ENCODE measurements at places on chromosomes 5 and 9. TPM values are rescaled to one million over a fixed set of nuclear protein-coding genes. Genes with fewer than 3 reads are reported as not detected.

FGF10 gene
- 2.3 TPM for polyA plus RNA-seq

DNA sequence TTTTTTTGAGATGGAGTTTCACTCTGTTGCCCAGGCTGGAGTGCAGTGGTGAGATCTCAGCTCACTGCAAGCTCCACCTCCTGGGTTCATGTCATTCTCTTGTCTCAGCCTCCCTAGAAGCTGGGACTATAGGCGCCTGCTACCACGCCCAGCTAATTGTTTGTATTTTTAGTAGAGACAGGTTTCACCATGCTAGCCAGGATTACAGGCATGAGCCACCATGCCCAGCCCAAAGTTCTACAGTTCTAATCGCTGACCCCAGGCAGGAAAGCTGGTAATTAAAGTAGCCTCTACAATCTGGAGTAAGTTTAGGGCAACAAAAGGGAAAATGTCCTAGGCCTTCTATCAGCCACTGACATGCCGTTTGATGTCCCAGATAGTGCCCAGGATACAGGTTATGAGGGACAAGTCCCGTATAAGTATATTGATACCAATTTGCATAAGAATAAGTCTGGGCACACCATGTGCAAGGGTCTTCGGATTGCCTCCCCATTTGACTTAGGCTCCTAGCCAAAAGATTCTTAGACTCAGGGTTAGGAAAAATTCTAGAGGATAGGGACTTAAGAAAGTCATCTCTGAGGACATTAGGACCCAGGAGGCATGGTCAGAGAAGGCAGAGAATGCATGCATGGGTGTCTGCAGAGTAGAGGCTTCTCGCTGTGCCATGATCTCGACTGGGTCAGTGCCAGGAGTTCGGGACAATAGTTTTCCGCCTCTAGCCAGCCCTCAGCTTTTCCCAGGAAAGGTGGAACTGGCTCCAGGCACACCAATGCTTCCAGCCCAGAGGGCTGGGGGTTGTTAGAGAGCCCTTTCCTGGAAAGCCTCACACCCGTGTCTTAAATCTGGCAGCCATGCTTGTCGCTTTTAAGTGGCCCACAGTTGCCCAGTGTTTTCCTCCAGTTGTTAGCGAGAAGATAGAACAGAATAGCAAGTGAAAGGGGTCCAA lies 1111.1 kb downstream of the TAF11L14 start:
- H3K4me1 ChIP-seq = no peaks in the 10 kb centered on the region
- H3K4me3 ChIP-seq = peak overlapping the region; percentile 43
- no peaks in the 10 kb centered on the region for H3K27me3 ChIP-seq
- DNase-seq = no peak

DNA sequence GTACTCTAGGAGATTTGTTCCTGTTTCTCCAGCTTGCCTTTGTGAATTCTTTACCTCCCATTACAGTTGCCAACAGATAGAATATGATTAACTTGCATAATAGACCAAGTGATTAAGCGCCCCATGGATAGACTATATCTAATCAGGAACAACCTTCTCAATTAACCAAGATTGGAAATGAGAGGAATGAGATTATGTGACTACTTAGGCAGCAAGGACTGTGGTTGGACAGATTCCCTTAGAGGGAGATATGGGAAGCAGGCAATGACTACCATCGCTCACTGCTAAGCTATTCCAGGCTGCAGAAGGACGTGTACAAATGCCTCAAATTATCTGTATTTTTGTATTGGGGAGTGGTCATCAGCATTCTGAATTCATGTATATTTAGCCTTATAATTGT lies 278.1 kb upstream of the DAB2 start:
- H3K27me3 ChIP-seq = no peaks in the 10 kb centered on the region
- no peak for DNase-seq
- no peak overlapping the region for H3K4me3 ChIP-seq
- no peaks in the 10 kb centered on the region for H3K36me3 ChIP-seq
- no peaks in the 10 kb centered on the region for H3K4me1 ChIP-seq
- no peak overlapping the region for H3K27ac ChIP-seq

GRCh38 chr9:122338994-122339393 lies 31.8 kb upstream of the PTGS1 start:
- no peak overlapping the region for H3K27ac ChIP-seq
- DNase-seq = no peak
- no peaks in the 10 kb centered on the region for H3K27me3 ChIP-seq
- no peaks in the 10 kb centered on the region for H3K36me3 ChIP-seq
- no peaks in the 10 kb centered on the region for H3K4me1 ChIP-seq
- no peak overlapping the region for H3K4me3 ChIP-seq
